ENCODE measurements at places on chromosomes 6 and 20.

DNA sequence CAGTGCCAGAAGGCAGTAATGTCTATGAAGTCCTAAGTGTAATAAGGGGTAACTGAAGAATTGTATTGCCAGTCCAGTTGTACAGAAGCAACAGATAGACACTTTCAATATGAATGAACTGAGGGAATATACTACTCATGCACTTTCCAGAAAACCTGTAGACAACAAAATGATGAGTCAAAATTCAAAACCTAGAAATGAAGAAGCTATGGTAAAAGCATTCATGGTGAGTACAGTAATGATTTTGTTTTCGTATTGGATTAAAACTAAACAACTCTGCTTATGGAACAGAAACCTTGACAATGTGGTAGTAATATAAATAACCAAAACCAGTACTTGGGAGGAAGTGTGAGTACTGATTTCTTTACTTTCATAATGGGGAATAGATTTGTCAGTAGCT is 35.0 kb downstream of the ARMC2 start:
- DNase-seq: no peak

DNA sequence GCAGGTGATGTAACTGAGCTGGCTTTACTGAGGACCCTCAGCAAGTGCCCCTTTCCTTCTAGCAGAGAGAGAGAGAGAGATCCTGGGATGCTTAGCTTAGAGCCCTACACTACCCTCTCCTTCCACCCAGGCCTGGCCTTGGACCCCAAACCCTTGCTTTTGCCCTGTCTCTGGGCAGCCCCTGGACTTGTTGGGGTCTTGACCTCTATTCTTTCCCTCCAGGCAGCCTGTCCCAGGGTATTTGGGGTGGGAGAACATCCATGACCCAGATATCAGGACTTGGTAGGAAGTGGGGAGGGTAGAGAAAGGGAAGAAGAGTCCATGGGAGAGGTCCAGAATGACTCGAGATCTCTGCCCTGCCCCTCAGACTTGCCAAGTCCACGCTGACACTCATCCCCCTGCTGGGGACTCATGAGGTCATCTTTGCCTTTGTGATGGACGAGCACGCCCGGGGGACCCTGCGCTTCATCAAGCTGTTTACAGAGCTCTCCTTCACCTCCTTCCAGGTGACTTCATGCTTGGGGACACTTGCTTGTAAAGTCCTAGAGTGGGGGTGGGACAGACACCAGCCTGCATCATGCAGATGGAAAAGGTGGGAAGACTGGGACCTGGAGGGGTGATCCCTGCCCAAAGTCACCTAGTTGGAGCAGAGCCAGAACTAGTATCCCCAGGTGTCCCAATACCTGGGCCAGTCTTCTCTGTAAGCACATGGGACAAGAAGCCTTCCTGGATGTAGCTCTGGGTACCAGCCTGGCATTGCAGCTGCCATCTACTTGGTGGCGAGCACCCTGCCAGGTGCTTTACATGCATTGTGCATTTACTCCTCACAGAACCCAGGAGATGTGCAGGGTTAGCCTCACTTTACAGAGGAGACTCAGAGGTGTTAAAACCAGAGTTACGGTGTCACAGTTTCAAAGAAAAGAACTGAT is 30.9 kb downstream of the GLP1R start:
- DNase-seq: no peak

- DNase-seq: no peak
Measured at GRCh38 chr6:82006027-82006738, 241.4 kb downstream of the IBTK start.

- DNase-seq: no peak
Measured at GRCh38 chr6:62391358-62391757, 105.3 kb upstream of the KHDRBS2 start.

DNA sequence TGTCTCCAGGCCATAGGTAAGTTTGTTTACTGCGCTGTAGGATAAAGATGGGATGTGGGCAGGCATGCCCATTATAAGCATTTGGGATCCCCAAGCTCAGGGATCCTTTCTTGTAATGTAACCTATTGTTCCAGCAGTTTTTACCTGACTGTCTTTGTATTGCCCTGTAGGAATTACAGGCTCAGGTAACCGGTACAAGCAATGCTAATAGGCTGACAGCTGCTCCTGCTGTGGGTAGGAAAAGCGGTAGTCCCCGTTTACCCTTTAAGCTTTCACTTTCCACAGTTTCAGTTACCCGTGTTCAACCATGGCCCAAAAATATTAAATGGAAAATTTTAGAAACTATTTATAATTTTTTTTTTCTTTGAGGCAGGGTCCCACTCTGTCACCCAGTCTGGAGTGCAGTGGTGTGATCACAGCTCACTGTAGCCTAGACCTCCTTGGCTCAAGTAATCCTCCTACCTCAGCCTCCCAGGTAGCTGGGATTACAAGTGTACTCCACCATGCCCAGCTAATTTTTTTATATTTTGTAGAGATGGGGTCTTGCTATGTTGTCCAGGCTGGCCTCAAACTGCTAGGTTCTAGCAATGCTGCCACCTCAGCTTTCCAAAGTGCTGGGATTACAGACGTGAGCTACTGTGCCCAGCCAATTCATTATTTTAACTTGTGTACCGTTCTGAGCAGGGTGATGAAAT is 108.6 kb downstream of the CDYL start:
- no peak for DNase-seq

- no peak for DNase-seq
Measured at GRCh38 chr20:41142245-41142644, 4.9 kb downstream of the PLCG1 start.

DNA sequence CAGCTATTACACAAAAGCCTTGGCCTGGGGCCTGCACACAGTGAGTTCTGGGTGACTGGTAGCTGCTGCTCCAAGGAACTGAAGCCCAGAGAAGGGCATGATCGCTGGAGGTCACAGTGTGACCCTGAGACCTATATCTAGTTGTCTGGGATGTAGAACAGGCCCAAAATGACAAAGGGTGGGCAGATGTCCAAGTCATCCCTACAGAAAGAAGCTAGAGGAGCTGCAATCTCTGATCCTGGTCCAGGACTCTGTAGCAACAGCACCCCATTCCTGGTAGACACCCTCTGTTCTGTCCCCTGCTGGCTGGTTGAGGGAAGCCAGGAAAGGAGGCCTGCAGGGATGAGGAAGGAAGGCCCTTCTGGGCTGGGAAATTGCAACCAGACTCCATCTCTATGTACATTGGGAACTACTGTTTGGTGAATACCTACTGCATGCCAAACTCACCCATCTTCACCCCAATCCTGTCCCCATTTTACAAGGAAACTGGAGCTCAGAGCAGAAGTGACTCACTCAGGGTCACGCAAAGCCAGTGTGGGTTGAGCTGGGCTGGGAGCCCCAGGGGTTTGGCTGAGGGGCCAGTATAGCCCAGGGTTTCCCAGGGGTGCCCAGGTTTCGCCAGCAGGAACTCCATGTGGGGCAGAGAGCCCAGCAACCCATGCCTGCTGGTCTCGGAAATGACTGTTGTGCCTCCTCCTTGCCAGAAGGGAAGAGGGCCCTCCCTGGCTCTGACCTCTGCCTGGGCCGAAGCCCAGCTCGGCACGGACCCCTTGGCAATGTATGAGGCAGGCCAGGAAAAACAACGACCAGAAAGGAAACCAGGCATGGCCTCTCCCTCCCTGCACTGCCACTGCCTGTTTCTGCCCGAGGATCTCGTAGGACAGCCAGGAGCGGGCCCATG is 44.9 kb upstream of the TLDC2 start:
- DNase-seq: no peak

All from fibroblast of skin of left biceps (primary cell).